Right hindlimb (tissue), 1 donor: ENCODE measurements at places on chromosomes 12 and 14.

DNA sequence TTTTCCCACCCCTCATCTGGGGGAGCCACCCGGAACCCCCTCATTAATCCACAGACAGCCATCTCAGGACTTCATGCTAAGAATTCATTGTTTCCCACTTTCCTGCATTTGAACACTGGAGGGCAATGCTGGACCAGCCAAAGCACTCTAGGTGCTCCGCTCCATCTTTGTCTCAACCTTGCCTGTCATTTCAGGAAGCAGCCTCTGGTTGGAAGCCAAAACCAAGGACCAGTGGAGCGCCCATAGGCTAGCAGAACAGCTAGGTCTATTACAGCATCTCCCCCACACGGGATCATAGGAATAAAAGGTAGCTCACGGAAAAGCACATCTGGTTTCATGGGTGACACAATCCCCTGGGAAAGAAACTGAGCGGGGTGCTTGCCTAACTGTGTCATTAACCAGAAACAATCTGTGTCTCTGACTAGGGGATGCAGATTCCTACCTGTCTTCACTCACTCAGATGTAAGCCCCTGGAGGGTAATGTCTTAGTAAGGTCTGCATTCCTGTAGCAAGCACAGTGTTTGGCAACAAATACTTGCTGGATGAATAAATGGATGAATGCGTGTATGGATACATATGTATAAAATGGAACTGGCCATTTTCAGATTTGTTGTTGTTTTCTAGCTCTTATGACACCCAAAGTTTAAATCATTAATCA lies 197.0 kb downstream of the DAD1 start:
- DNase-seq: peak; percentile 71

- no peak for DNase-seq
Observed at GRCh38 chr14:97723351-97723750, 926.2 kb downstream of the VRK1 start.

DNA sequence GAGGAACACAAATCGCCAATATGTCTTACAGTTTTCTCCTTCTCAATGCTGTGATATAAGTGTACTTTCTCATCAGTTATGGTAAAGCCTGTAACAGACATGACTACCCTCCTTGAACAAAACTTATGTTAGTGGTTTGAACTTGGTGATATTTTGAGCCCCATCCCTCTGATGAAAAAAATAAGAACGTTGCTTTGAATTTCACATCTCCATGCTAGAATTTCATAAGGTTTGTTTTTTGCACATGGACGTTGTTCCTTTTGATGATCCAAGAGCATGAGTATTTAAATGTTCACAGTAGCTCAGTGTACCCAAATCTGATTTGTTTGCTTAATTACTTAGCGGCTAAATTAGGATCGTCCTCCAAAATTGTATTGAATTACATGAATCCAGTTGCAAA lies at the start of gene SLC15A5:
Gene SLC15A5, minus strand, starts transcription at position 101 of the 400 bp plus-strand sequence. Its CDS starts 0 bp downstream, at position 101.
- DNase-seq: no peak

DNA sequence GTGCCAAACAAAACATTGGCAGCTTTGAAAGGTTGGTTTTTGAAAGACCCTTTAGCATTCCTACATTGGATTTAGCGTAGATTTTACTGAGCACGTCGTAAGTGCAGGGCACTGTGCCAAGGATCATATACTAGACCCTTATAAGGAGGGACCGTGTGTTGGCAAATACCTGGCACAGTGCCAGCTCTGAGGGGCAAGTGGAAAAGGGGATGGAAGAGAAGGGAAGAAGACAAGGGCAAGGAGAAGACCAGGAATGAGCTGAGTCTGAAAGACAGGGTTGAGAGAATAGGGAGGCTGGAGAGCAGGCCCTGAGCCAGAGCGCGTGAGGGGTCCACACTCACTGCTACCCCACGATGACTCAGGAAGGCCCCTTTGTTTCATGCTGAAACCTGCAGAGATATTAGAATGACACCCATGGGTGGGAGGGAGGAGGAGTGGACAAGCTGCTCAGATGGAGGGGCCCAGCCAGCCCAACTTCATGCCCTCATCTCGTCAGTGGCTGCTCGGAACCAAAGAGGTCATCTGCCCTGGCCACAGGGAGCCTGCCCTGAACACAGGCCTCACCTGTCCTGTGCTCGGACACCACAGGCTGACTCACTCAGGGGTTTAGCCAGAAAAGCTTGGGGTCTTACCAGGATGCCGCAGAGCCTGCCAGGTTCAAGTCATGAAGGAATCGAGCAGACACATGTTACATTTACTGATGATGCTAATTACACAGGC lies 25.0 kb downstream of the RAB35 start:
- no peak for DNase-seq

GRCh38 chr12:64258576-64258975 lies 36.5 kb upstream of the KICS2 start:
- DNase-seq: no peak

GRCh38 chr12:43143278-43143677 lies 408.7 kb downstream of the ADAMTS20 start:
- DNase-seq: no peak

- peak; percentile 93 for DNase-seq
Observed at GRCh38 chr12:1804545-1805332, 15.6 kb upstream of the LRTM2 start.

DNA sequence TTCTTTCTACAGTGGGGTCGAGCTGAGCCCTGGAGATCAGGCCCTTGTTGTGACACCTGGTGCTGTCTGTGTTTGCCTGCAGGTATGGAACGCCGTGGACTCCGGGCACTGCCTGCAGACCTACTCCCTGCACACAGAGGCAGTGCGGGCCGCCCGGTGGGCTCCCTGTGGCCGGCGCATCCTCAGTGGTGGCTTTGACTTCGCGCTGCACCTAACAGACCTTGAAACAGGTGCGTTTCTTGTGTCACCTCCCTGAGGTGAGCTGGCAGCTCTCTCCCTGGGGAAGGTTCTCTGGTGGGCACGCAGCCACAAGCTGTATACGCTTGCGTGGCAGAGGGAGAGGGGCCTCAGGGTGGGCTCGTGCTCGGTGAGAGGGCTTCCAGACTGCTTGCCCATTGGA lies 119.3 kb downstream of the BEGAIN start:
- DNase-seq: no peak

GRCh38 chr14:90757452-90757851 lies 58.8 kb downstream of the TTC7B start:
- no peak for DNase-seq

GRCh38 chr14:92439537-92440344 lies 73.8 kb upstream of the RIN3 start:
- DNase-seq: peak; percentile 53

GRCh38 chr12:89883630-89884389 lies 175.2 kb upstream of the ATP2B1 start:
- DNase-seq: peak; percentile 40

DNA sequence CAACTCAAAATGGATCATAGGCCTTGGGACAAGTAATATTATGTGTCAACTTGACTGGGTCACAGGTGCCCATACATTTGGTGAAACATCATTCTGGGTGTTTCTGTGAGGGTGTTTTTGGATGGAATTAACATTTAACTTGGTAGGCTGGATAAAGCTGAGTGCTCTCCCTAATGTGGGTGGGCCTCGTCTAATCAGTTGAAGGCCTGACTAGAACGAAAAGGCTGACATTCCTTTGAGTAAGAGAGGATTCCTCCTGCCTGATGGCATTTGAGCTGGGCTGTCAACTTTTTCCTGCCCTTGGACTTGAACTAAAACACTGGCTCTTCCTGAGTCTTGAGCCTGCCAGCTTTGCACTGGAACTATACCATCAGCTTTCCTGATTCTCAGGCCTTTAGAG lies 93.4 kb upstream of the ESRRB start:
- DNase-seq: no peak

- DNase-seq: peak; percentile 89
Observed at GRCh38 chr14:75578102-75578785, at the start of gene FLVCR2. FLVCR2 (plus strand) TSS chr14:75578620; CDS start chr14:75578973, 353 bp downstream.

- peak; percentile 24 for DNase-seq
Observed at GRCh38 chr12:29889737-29890136, 106.0 kb upstream of the TMTC1 start.

DNA sequence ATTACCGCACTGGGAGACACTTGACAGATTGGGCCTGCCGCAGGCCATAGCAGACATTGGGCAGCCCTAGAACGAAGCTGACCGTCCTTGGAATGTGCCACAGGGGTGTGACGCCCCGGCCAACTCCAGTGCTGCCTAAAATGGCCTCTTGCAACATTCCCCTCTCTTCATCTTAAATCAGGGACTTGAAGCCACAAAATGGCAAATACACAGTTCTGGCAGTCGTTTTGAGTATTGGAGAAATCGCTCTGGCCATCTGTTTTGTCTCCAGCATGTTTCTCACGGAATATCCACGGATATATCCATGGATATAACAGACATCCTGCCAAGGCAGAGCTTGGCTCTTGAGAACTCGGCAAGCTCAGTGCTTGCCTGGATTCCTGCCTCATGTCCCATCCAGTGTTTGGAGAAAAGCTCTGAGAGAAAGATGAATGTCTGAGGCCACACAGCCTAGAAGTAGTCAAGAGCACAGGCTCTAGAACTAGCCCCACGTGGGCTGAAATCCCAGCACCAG lies 158.4 kb downstream of the CHST11 start:
- DNase-seq: peak; percentile 52

- no peak for DNase-seq
Observed at GRCh38 chr12:26987634-26988424, 26.4 kb downstream of the TM7SF3 start.

- DNase-seq: peak; percentile 86
Observed at GRCh38 chr12:115023279-115024265, 339.6 kb upstream of the TBX3 start.

GRCh38 chr12:63844391-63845341 lies at the start of gene SRGAP1:
SRGAP1 (plus strand) TSS chr12:63844700; CDS start chr12:63844817, 117 bp downstream.
- DNase-seq: peak; percentile 82

DNA sequence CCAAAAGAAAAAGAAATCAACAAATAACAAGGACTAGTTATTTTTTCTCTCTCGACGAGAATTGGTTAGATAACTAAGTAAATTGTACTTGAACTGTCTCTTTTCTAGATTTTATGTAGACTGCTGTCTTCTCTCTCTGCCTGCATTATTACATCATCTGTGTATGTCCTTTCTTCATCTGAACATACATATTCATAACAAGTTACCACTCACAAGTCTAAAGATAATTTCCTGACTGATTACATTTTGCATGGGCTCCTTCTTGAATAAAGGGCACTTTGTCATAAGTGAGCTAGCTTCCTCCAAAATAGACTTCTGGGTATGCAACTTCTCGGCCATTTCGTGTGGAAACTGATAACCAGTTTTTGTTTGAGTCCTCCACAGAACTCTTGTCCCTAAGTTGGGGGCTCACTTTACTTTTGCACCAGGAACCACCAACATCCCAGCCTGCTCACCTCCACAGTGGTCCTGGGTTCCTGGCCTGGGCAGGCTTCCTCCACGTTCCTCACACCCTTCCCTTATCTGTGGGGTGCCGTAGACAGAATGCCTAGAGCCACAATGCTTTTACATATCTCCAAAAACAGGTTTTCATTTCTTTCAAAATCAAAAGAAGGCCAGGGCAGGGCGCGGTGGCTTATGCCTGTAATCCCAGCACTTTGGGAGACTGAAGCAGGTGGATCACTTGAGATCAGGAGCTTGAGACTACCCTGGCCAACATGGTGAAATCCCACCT lies 6.2 kb upstream of the DDX47 start:
- no peak for DNase-seq

DNA sequence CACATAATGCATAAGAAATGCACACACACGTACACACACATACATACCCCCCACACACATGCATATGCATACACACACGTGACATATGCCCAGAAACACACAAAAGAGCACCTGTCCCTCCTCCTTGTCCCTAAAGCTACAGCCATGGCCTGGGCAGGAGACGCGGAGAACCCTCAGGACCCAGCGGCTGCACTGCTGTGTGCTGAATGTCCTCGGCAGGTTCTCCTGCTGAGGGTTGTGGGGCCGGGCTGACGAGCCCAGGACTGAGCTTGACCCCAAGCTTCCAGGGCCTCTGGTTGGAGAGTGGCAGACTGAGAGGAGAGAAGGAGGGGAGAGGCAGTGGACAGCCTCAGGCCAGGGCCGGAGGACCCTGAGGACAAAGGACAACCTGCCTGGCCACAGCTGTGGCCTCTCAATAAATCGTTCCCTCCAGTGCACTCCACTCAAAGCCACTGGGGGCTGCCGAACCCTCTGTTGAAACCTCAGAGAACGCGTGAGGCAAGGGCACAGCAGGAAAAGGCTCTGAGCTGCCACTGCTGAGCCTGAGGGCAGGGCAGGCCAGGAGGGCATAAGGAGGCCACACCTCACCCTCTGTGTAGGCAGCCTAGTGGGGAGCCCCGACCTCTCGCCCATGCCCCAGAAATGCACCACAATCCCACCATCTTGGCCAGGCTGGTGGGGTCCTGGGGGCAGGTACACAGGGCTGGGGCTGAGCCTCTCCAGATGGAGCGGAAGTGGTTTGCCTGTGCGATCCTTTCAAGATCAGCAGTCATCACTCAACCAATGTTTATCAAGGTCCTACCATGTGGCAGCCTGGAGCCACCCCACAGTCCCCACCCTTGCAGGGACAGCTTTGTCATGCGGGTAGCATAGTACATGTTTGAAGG lies 3.1 kb downstream of the CACNA2D4 start:
- peak; percentile 12 for DNase-seq

GRCh38 chr14:19878029-19878642 lies 3.2 kb downstream of the OR4K2 start:
- DNase-seq: no peak

DNA sequence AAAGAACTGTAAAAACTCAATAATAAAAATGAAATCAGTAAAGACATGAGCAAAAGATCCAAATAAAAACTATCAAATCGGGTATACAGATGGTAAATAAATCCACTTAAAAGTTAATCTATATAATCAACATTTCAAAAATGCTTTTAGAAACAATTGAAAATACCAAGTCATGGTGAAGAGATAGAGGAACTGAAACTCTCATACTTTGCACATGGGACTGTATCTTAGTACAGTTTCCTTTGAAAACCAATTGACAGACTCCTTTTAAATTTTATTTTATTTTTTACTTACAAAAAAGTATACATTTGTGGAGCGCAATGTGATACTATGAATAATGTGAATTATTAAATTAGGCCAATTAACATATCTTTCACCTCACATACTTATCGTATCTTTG lies 98.6 kb upstream of the FAR2 start:
- no peak for DNase-seq

GRCh38 chr12:50488801-50489200 lies 16.0 kb upstream of the DIP2B start:
- no peak for DNase-seq

GRCh38 chr12:127130506-127131124 lies 1136.4 kb upstream of the TMEM132C start:
- DNase-seq: no peak

DNA sequence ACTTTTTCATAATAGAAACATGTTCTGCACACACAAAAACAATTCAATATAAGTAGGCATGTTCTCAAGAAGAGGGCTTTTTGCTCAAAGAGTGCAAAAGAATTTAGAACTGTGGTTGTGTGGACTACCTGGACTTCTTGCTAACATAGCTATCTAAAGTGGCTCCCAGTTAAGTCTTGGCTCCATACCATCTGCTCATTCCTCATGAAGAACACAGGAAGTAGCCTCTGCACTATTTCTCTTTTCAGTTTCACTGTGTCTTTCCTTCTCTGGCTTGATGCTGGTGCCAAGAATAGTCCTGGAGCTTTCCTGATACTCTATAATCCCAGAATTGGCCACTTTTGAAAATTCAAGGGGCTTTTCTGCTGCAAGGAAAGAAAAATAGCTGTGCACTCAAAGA lies 127.4 kb downstream of the CCER1 start:
- DNase-seq: no peak
